ENCODE measurements at places on chromosomes 13 and 19.

- no peak for DNase-seq
Observed at GRCh38 chr13:109945206-109945960, 159.0 kb upstream of the IRS2 start.

DNA sequence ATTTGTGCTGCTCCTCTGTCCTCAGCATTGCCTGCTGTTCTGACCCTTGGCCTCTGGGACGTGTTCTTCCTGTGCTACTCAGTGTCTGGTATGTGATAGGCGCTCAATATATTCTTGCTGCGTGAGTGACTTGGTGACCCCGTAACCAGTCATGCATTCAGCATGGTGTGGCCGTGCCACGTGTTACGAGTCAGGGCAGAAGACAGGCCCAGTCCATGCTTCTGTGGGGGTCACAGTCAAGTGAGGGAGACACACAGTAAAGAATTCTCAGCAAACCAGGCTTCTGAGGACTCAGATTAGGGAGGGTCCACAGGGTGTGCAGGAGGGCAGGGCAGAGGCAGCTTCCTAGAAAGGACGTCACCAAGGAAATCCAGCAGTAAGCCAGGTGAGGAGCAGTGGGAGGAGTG lies 7.9 kb downstream of the PPP1R37 start:
- no peak for DNase-seq

- DNase-seq = no peak
Observed at GRCh38 chr13:60028021-60028420, 135.7 kb downstream of the DIAPH3 start.

- DNase-seq = no peak
Observed at GRCh38 chr13:31436478-31436877, 236.7 kb downstream of the B3GLCT start.

- no peak for DNase-seq
Observed at GRCh38 chr19:55882626-55883025, 46.3 kb downstream of the NLRP4 start.

DNA sequence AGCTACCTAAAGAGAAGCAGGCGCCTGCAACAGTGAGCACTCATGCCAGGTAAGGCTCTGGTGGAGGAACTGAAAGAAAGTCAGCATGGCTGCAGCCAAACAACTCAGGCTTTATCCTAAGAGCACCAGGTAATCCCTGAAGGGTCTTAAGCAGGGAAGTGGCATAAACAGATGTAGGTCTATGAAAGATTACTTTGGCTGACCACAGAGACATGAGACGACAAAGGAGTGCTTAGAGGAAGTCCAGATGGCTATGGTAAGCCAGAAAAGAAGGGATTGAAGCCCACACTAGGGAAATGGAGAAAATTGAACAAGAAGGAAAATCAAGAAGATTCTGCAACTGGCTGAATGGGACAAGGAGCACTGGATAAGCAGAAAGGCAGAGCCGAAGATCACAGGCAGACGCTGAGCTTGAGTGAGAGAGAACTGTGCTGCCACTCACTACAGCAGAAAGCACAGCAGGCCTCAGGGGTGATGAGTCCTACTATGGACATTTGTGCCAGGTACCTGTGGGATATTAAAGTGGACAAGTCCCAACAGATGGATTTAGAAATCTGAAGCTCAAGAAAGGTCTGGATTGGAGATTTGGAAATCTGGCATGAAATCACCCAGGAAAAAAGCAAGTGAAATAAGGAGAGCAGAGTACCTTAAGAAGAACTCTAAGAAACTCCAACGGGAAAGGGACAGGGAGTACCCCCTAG lies 4.2 kb downstream of the RCBTB1 start:
- DNase-seq = no peak

DNA sequence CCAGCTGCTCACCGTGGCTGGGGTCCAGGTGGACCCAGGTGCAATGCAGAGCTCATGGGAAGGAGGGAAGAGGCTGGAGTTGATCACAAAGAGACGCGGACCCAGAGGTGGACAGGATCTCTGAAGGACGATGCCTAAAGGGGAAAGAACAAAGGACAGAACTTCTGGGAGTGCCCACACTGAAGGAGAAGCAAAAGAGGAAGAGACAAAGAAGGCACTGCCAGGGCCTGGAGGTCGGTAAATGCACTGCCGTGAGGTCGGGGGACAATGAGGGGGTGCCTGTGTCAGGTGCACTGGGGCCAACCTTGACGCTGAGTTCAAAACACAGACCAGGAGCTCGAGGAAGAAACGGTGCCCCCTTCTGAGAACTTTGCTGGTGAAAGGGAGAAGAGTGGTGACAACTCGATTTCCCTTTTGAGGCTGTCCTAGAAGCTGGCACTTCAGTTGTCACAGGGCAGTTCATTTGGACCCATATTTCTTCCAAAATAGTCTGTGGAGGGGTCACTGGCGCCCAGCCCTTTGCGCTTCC lies 55.6 kb downstream of the GJA3 start:
- DNase-seq = no peak

DNA sequence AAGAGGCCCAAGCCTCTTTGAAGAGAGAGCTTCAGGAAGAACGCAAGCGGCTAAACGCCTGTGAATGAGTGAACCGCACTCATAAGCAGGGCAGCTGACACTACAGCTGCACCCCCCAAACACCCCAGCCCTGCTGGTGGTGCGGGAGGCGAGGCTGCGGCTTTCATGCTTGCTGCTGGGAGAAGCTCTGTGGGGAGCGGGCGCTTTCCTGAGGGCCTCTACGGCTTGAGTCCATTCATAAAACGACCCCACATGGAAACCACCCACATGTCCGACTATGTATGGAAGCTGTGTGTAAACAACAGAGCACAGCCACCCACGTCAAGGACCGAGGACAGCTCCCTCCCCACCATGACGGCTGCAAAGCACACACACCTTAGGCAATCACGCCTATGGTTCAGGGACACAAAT lies 5.5 kb downstream of the AP3D1 start:
- no peak for DNase-seq

DNA sequence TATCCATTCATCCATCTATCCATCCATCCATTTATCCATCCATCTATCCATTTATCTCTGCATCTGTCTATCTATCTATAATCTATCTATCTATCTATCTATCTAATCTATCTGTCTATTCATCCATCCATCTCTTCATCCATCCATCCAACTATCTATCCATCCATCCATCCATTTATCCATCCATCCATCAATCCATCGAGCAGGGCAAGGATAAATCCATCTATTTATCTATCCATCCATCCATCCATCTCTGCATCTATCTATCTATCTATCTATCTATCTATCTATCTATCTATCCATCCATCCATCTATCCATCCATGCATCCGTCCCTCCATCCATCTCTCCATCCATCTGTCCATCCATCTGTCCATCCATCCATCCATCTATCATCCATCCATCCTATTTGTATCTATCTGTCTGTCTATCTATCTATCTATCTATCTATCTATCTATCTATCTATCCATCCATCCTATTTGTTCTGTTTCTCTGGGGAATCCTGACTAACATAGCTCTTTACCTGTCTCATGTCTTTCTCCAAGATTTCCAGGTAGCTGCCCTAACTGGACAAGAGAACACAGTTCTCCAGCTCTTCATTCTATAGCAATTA lies 198.1 kb downstream of the FOXO1 start:
- no peak for DNase-seq

DNA sequence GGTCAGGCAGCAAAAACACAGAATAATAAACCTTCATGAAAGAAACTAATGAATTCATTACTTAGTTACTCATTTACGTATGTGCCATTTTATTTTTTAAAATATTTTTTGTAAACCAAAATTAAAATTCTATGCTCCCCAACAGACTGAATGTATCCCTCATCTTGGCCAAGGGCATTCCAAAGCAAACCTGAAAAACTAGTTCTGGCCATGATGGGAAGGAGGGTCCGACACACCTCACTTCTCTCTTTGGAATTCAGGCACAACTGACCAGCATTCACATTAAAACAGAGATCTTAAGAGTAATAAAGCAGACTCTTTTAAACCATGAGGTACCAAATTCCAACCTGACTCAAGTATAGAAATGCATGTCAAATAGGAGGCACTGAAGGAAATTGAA lies 1576.9 kb upstream of the SPRY2 start:
- no peak for DNase-seq

DNA sequence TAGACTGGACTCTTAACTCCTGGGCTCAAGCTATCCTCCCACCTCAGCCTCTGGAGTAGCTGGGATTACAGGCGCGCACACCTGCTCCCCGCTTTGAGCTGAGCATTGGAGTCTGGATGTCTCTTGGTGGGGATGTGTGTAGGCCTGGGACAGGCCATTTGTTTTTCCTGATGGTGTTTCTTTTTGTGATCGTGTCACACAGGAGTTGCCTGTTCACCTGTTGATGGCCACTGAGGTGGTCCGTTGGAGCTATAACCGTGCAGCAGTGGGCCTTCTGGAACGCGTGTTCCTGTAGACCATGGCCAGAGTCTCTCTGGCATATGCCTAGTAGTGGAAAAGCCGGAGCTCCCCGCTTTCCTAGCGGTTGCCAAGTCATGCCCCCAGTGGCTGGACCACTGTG lies 3.5 kb downstream of the PAK4 start:
- DNase-seq = no peak

DNA sequence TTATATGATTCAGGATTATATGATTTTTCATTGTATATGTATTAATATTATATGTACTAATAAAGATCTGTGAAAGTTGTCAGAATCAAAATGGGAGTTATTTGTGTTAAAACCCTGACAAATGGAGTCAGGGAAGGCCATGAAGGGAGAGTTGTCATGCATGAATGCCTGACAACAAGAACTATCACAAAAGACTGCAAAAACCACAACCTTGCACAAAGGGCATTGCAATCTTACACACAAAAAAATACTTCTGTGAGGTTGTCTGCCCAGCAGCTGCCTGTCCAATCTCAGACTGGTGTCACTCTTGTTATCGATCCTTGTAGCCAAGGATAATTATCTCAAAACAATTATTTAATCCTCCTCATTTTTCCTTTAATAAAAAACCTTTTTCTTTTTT lies 21.2 kb upstream of the RBM26 start:
- no peak for DNase-seq

DNA sequence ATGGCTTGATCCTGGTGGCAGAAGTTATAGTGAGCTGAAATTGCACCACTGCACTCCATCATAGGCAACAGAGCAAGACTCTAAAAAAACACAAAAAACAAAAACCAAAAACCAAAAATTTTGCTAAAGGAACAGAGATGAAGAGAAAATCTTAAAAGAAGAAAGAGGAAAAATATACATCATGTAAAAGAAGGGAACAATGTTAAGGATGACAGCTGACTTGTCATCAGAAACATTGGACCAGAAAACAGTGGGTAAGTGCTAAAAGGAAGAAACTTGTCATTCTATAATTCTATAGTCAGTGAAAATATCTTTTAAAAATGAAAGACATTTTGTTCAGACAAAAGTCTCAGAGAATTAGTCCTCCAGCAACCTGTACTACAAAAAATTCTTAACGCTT lies 93.8 kb downstream of the WASF3 start:
- no peak for DNase-seq

DNA sequence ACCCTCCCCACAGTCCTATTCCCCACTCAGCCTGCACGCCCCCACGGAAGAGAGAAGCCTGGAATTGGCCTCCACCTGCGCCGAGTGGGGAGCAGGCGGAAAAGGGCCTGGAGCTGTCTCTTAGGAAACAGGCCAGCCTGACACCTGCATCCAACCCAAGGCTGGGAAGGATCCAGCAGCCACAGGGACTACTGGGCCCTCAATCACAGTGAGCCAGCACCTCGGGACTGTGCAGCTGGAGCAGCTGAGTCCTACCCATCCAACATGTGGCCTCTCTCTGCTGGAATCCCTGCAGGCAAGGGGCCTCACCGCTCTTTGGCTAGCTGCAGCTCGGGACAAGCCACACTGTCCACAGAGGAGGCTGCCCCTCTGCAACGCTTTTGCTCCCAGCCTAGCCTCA lies 8.3 kb upstream of the EPHX3 start:
- no peak for DNase-seq

- DNase-seq = no peak
Observed at GRCh38 chr19:46361915-46362314, 15.0 kb downstream of the PPP5C start.

- no peak for DNase-seq
Observed at GRCh38 chr13:66492479-66492878, 737.7 kb downstream of the PCDH9 start.

DNA sequence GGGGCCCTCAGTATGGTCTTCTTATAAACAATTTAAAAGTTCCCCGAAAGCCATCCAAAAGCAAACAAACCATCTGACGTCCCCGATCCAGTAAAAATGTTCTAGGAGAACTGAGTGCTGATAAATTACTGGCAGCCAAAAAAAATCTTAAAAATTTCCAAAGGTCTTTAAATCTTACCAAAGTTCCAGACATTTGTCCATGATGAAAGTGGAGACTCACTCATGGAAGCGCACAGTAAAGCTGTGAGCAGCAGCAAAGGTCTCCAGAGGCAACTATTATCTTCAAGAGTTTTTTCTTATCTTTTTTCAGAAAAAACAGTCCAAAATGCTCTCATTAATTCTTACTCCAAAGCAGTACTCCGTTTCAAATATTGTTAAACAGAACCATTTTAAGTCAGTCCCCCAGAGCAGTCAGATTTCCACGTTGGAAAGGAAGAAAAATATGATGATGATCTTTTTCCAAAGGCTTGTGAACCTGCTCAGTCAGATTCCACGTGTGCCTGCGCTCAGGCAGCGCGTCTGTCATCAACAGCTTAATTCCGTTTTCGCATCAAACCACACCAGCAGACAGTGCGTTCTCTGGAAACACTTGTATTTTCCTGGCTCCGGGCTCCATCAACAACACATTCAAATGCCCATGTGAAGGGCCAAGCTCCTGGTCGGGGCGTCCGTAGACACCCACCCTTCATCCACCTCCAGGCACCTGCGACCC lies 85.4 kb downstream of the COL4A1 start:
- DNase-seq = no peak

Measured in pulmonary artery endothelial cell (primary cell).